ENCODE measurements at places on chromosomes 3 and 15.

GRCh38 chr3:111963424-111963823, 15.4 kb upstream of the ABHD10 start:
- DNase-seq, result no peak

DNA sequence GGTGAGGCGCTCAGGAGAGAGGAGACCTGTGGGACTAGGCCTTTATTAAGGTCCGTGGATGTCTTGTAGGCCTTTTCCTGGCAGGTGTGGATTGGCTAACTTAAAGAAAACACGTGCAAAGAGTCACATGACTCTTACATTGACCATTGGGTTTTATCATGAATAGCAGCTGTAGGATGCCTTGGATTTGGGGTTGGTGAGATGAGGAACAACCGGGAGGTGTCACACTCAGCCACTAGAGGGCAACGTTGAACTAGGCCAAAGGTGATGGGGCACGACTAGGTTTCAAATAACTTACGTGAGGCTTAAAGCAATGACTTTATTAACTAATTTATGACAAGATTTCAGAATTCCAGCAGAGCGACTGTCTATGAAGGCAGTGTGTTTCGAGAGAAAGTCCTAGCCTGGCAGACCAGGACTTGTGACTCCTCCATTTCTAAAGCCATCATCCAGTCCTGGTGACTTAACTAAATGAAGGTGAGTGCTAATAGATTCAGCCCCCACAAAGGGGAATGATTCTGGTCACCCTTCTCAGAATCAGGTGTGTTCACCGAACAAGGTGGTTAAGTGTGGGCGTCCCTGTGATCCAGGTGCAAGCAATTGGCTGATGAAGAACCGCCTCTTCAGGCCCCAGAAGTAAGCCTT, 345.6 kb downstream of the MCTP2 start:
- no peak for DNase-seq

- DNase-seq, result peak; percentile 80
These were observed at the start of gene CFAP91 for GRCh38 chr3:119702530-119703527. Gene CFAP91 (plus strand): TSS chr3:119703022. CDS start chr3:119703099, 77 bp downstream.

DNA sequence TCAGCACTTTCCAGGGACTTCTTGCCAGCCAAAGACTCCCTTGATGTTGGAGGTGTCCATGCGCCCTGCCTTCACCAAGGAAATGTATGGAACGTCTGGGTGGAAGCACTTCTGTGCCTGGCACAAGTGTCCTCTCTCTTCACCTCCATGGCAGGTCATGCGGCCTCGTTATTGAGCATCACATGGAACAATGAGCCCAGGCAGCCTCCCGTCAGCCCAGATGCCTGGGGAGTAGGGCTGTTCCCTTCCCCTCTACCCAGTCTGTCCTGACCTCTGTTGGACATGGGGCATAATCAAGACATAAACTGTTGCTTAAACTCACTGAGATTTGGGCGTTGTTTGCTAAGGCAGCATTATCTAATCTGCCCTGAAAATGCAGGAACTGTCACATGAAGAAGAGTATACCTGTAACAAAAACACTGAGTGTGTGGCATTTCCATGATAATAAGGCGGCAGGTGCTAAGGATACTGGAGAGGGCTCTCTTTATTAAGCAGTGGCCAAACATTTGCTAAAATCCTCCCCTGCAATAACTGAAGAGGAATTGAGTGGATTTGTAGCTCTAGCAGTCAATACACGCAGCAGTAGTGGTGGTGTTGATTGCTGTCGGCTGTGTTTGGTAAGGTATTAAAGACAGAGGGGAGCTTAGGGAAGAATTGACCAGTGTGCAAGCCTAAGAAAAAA, 338.2 kb upstream of the ATP10A start:
- DNase-seq, result no peak

DNA sequence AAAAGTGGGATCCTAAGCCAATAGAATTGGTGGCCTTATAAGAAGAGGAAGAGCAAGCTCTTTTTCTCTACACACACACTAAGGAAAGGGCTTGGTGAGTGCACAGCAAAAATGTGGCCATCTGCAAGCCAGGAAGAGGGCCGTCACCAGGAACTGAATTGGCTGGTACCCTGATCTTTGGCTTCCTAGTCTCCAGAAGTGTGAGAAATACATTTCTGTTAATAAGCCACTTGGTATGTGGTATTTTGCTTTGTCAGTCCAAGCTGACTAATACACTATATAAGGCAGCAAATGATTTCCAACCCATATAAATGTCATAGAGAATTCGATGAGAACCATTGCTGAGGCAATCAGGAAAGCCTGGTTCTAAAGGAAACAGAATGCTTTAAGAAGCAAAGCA, 816.3 kb upstream of the SEMA6D start:
- no peak for DNase-seq

DNA sequence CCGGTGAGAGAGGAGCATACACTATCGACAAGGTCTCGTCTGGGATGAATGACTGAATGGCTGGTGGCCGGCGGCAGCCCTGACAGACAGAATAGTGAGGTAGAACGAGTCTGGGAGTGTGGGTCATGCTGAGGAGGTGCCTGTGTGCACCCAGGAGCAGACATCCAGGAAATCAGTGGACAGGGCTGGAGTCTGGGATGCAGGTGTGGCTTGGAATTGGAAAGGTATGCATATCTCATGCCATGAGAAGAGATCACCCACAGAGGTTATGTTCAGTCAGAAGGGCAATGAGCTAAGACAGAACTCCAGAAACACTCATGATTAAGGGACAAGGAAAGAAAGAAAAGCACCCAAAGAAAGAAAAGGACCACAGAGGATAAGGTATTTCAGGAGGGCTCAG, 20.8 kb downstream of the HACD2 start:
- no peak for DNase-seq

GRCh38 chr3:128188956-128189355, 35.7 kb downstream of the EEFSEC start:
- DNase-seq, result no peak

DNA sequence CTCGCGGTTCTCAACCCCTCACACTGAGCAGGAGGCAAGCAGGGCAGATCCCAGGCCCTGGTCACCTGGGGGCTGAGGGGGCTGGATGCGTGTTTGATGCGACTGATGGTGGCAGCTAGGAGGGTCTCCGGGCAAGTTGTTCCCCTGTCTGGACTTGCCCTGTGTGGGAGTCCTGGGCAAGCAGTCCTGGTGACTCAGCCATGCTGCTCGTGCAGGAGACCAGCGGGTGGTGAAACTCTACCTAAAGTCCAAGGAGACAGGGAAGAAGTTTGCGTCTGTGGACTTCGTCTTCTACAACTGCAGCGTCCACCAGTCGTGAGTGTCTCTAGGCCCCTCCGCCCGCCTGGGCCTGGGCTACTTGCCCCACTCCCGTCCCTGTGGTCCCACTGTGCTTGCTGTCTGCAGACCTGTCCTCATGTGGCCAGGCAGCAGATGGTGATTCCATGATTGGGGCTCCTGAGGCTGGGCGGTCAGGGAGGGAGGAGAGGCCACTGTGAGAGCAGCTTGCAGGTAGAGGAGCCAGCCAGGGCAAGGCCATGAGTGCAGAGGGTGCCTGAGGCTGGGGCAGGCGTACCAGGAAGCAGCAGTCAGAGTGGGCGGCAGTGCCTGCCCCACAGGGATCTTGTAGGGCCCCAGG, 23.1 kb downstream of the PLXNA1 start:
- no peak for DNase-seq

- DNase-seq, result no peak
These were observed 86.7 kb downstream of the ST8SIA2 start for GRCh38 chr15:92480361-92480760.

DNA sequence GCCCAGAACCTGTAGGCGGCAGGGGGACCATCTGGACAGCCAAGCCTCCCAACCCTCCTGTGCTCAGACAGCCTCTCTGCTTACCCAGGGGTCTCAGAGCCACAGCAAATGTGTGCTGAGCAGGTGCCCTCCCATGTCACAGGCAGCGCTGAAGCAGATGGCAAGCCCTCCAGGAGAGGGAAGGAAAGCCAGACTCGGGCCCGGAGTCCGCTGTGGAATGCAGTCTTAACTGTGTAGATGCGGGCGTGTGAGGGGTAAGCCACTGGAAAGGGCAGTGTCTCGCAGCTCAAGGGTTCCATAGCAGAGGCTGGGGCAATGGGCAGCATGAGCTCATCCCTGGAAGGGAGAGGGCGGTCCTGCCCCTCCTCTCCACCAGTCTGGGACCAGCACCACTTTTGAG, 45.6 kb downstream of the UMPS start:
- no peak for DNase-seq

- no peak for DNase-seq
These were observed 1444.5 kb upstream of the CADM2 start for GRCh38 chr3:83514130-83514914.

DNA sequence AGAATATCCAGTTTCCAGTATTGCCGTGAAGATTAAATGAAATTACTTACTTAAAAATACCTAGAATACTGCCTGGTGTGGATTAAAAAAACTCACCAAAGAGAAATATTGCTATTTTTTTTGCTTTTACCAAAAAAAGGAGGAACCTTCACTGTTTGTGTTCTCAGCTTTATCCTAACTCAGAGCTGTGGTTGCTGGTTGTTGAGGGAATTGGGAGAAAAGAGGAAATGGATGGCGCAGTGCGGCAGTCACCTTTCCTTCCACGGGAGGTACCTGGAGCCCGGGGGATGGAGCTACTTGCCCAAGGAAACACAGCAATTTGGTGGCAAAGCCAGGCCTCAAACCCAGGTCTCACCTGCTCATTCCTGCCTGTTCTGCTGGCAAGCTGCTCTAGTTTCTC, 270.3 kb downstream of the RPLP1 start:
- DNase-seq, result no peak

- DNase-seq, result peak; percentile 1
These were observed 27.9 kb upstream of the SCN10A start for GRCh38 chr3:38843898-38844297.

DNA sequence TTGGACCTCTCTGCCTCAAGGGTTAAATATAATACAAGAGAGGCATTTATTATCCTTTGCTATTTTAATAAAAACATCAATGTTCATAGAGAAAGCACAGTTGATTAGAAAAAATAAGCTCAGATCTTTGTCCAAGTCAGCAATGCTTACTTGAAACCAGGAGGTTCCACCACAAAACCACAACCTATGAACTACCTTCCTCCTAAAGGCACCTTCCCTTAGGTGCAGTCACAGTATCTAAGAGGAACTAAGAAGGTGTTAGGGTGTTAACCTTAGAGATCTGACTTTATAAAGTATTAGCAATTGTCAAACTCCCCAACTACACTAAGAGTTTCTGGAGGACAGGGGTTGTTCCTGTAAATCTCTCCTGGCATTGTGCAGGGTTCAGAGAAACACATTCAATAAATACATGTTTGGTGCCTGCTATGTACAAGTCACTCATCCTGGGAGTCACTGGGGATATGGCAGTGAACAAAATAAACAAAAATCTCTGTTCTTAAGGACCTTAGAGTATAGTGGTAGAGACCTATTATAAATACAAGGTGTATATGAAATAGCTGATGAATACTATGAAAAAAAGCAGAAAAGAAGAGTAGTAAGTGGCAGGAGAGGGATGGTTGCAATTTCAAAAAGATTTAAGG, 208.6 kb downstream of the NFKBIZ start:
- no peak for DNase-seq

DNA sequence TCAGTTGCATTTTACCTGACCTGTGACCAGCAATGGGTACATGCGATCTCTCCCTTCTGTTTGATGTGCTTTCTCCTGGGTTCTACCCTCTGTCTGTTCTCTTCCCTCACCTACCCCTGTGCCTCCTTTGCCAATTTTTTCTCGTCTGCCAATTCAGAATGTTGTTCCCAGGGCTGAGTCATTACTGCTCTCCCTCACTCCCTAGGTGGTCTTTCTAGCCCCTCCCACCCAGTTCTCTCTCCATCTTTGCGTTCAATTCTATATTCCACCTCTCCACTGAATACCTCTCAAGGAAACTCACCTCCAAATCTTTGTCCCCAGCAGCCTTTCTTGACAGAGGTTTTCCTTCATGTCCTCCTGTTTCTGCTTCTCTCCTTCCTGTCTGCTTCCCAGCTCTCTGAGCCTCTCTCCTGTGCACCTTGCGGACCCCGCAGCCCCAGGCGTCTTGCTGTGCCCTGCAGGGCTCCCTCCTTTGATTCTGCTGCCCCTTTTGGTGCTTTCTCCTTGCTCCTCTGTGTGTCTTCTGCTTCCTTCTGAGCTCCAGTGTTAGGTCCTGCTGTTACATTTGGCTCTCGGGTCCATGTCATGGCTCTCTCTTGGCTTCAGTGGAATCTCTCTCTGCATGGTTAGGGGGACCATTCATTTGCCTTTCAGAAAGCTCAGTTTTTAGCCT, 398.2 kb upstream of the TPM1 start:
- DNase-seq, result no peak

DNA sequence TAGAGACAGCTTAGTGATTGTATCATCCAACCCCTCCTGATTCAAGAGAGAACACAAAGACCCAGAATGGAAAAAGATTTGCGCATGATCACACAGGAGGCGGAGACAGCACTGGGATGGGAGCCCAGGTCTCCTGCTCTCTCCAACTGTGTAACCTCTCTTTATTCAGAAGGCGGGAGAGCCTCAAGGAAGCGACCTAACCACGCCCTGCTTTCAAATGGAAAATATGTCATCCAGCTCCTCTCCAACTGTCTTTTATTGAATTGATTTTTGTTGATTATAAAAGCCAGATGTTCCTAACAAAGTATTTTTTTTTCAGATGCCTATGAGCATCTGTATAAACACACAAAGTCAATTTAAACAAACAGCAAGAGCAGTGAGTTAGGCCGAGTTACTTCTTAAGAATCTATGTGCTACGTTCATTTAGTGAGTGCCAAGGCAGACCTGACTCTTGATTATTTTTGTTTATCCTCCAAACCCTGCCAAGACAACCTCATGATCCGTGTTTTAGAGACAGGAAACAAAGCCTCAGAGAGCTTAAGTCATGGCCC, 74.5 kb downstream of the BFSP2 start:
- no peak for DNase-seq

DNA sequence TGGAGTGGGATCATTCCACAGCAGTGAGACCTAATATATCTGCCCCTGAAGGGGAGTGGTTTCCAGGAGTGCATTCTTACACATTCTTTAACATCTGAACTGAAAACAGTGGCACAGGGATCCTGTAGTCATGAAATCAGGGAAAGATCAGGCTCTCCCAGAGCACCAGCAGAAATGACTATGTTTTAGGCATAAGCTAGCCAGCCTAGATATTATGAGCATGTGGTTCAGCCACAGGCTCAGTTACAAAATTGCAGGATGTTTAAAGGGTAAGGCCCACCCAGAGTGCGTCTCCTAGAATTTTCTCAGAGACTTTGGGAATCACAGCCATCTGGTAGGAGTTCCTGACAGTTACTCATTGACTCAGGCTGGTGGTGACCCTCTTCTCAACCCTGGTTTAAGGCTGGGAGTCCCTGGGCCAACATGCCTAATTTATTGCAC, 20.9 kb downstream of the FSTL1 start:
- DNase-seq, result no peak

- no peak for DNase-seq
These were observed 15.5 kb upstream of the TICRR start for GRCh38 chr15:89559769-89560264.

GRCh38 chr3:168289471-168290008, 193.8 kb upstream of the GOLIM4 start:
- no peak for DNase-seq

GRCh38 chr15:91049378-91050127, 27.2 kb upstream of the VPS33B start:
- DNase-seq, result peak; percentile 50

DNA sequence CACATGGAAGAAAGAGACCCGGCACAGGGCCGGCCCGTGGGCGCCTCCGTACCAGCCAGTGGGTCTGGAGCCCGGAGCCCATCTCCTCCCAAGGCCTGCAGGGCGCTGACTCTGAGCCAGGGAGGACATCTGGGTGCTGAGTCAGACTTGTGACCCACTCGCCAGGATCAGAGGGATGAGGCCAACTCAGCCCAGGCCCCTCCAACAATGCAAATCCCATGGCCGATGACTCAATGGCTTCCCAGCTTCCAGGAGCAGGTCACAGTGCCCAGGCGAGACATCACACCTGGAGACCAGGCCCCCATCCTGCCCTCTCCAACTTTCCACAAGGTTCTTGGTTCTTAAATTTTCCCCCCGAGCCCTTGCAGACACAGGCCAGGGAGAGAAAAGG, 95.1 kb downstream of the LRIG1 start:
- DNase-seq, result no peak

Measured in NCI-H1417 treated with DMSO at 0.1 percent for 48 hours (cell line).